Stimulated activated naive CD8-positive, alpha-beta T cell treated with anti-CD3 and anti-CD28 coated beads, Interleukin-15, amount 100 ng/mL, for 72 hours (primary cell): ENCODE measurements at places on chromosomes 5 and 9.

- no peak for DNase-seq
Measured at GRCh38 chr9:131800366-131800765, 60.5 kb upstream of the RAPGEF1 start.

DNA sequence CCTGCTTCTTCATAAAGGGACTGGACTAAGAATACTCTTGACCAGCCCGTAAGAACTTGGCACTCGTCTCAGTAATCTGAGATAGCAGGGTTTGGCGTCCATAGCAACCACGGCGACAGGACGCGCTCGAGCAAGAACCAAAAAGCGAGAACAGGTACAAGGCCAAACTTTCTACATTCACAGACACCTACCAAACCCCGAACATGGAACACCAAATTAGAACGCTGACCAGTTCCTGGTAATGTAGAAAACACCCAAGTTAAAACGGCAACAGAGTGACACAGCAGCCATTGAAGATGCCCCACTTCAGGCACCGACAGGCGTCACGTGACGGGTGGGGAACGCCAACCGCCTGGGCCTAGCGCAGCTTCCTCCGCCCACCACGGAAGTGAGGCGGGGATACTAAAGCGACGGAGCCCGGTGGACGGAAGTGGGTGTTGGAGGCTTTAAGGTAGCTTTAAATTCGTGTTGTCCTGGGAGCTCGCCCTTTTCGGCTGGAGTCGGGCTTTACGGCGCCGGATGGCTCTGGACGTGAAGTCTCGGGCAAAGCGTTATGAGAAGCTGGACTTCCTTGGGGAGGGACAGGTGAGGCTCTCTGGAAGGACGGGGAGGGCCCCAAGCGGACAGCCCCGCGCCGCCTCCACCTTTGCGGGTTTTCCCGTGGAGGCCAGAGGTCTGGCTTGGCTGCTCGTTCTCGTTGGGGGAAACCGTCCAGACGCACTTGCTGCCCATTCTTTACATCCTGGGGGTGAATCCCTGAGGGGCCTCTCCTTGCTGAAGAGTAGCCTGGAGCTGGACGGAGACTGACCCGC, at the start of gene CDK7:
CDK7 (plus strand) TSS at position 430 of the 812 bp plus-strand sequence; CDS start at position 520, 90 bp downstream.
- DNase-seq: peak; percentile 85

DNA sequence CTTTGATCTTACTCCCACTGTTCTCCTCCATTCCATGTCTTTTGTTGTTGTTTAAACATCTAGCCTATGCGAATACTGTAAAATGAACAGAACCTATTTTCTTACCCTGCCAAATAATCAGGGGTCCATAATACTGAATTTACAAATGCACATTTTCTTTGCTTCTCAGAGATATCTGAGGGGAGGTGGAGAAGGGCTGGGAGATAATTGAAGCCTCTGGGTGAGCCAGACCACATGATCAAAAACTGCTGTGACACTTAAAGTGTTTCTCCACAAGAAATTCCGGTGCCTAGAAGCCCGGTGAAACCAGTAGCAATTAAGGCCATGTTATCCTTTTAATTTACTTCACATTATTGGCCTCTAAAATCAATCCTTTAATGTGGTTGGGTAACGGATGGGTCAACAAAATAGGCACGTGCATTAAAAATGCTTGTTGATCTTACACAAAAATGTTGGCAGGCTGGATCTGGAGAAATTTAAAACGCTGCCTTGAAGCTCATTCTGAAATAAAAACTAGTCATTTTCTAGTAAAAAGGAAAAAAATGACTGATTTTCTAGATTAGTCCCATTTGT, 10.8 kb downstream of the SEMA6A start:
- no peak for DNase-seq

DNA sequence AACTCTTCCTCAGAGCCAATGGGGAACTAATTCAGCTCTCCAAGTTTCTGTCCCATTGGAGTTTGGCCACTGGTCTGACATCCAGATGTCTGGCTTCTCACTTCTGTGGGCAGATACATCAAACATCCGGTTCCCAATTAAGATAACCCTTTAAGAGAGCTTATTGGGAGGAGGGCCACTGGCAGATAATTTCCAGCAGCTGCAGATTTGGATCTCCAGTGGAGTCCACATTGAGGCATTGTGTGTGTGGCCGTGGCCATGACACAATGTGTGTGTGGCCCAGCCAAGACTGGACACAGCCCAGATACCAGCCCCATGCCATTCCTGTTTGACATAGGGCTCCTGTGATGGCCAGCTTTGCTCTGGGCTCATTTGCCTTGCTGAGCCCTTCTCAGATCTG, 110.5 kb upstream of the MAP1B start:
- no peak for DNase-seq

DNA sequence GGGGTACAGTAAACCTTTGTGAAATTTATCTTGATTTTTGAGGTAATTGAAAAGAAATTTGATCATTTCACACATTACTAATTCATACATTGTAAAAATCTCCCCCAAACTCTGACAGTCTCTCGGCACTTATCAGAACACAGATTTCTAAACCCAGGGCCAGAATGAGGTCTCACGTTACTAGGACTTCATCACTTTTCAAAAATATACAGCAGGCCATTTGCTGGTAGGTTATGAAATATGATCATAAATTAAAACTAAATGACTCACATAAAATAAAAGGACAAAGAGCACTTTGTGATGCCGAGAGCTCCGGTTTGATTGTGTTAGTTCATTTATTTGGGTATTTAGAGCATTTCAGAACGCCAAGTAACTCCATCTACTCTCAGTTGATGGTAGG, 17.0 kb downstream of the MSX2 start:
- no peak for DNase-seq

- no peak for DNase-seq
Measured at GRCh38 chr9:134723037-134723436, 81.4 kb downstream of the COL5A1 start.

DNA sequence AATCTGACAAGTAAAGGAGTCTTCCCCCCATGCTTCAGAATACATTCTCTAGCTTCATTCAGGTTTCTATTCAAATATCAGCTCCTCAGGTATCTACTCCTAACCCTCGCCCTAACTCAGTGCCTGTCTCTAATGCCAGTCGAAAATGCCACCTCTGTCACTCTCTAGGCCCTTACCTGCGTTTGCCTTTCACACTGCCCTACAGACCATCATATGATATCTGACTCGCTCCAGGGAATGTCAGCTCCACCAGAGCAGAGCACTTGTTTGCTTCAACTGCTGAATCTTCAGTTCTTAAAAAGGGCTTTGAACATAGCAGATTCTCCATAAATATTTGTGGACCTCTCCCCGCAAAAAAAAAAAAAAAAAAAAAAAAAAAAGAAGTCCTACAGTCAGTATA, 46.7 kb downstream of the ADRB2 start:
- no peak for DNase-seq

DNA sequence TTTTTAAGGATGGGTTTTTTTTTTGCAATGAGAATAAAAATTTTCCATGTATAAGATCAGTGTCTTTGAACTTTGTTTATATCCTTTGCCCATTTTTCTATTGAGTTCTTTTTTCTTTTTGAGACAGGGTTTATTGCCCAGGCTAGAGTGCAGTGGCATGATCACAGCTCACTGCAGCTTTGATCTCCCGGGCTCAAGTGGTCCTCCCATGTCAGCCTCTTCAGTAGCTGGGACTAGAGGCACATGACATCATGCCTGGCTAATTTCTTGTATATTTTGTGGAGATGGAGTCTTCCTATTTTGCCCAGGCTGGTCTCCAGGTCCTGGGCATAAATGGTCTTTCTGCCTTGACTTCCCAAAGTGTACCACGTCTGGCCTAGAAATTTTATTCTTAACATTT, 21.2 kb downstream of the GPBP1 start:
- DNase-seq: no peak

GRCh38 chr5:174490728-174491127, 233.7 kb upstream of the MSX2 start:
- DNase-seq: no peak

GRCh38 chr9:76194896-76195295, 199.3 kb downstream of the RFK start:
- no peak for DNase-seq

GRCh38 chr9:113957351-113957750, 81.2 kb downstream of the ZNF618 start:
- no peak for DNase-seq

DNA sequence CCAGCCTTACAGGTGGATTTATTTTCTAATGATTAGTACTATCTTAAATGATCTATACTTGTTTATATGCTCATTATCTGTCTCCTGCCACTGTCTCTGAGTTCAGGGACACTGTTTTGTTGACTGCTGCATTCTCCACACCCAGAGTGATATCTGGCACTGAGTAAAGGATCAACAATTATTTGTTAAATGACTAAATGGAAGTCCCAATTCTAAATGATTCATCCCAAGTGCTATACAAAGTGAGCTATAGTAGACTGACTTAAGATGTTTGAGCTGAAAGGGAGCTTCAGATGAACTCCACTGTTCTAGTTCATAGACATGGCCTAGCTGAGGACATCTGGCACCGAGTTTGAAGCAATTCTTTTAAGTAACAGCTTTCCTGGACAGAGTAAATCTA, 40.5 kb downstream of the ITGA2 start:
- no peak for DNase-seq

DNA sequence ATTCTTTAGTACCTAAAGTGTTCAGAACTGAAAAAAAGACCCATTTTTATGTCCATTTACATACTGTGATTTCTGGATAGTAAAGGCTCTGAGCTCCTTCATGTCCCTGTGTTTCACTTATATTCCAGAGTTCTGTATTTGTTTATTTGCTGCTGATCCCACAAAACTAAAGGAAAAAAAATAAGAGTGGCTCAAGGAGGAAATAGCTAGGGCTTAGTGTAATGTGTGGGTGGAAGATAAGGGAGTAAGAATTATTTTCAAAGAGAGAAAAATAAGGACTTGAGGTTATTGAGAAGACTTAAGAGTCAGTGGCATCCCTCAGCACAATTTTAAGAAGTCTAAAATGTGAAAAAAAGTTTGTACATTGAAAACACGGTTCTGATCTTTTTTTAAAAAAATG, 46.0 kb downstream of the ENTREP1 start:
- no peak for DNase-seq

- DNase-seq: no peak
Measured at GRCh38 chr5:7822449-7822848, 28.5 kb downstream of the CFAP90 start.

- no peak for DNase-seq
Measured at GRCh38 chr9:27851858-27852257, 278.6 kb upstream of the C9orf72 start.

DNA sequence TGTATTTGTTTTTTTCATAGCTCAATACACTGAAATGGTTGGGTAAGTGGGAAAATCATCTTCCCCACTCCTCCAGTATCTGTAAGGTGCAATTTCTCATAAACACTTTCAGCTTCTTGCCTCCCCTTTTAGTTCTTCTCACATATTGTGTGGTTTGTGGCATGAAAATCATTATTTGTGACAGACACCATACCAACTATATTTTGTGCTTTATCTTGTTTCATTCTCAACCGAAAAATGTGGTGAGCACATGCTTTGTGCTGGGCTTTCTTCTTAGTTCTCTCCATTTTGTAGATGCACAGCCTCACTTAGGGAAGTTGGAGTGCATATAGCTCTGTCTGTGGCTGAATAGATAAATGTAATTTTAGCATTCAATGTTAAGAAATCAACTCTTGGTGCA, 6.4 kb upstream of the ANXA2R start:
- DNase-seq: no peak

DNA sequence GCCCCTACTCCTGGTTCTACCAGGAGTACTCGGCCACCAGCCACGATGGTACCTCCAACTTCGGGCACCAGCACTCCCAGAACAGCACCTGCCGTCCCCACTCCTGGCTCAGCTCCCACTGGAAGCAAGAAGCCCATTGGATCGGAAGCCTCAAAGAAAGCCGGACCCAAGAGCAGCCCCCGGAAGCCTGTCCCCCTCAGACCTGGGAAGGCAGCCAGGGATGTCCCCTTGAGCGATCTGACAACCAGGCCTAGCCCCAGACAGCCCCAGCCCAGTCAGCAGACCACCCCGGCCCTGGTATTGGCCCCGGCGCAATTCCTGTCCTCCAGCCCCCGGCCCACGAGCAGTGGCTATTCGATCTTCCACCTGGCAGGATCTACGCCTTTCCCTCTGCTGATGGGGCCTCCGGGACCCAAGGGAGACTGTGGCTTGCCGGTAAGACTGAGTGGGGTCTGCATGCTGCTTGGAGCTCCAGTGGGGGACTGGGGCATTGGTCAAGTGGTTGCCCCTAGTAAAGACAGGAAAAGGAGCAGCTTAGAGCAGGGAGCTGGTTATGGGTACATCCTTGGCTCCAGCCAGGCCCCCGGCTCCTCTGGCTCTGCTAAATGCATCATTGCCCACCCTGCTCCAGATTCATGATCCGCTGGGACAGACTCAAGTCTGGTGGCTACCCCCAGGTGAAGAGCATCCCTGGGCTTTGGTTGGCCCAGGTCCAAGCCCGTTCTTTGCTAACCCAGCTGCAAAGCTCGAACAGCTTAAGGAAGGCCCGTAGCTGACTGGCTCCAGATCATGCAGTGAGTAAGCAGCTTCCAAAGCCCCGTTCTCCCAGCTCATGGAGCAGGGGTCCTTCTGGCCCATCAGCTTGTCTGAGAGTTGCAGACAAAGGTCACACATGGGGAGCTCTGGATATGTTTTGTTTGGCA, 14.0 kb downstream of the COL27A1 start:
- DNase-seq: no peak

- DNase-seq: no peak
Measured at GRCh38 chr5:98999631-99000030, 70.8 kb upstream of the CHD1 start.

DNA sequence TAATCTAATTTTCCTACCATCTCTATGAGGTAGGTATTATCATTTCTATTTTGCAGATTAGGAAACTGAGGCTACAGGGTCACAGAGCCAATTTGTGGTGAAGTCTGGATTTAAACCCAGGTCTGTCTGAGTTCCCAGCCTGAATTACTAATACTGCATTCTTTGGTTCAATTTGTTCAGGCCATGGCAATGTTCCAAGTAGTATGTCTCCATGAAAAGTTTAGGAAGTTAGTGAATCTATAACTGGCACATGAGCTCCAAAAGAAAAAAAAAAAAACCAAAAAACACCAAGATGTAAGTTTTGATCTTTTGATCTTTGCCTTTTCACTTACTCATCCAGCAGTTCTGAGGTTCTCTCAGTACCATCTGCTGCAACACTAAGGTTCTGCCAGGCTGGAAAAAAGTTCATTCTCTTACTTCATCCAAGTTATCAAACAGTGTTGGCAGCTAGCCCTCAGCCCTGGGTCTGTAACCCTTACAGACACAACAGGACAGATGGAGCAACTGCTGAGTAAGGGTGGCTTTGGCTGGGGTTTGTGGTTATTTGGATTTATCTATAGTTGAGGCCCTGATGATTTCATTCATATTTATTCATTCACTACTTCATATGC, 4.4 kb upstream of the TMEM268 start:
- DNase-seq: no peak

- DNase-seq: no peak
Measured at GRCh38 chr5:10445352-10445751, 3.7 kb downstream of the ROPN1L start.

DNA sequence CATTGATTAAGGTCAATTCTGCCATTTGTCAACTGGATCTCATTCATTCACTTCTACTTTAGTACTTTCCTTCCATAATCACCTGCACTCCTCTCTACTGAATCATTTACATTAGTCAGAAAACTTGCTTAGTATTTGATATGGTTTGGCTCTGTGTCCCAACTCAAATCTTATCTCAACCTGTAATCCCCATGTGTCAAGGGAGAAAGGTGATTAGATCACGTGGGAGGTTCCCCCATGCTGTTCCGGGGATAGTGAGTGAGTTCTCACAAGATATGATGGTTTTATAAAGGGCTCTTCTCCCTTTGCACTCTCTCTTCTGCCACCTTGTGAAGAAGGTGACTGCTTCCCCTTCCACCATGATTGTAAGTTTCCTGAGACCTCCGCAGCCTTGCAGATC, 23.7 kb upstream of the UGCG start:
- DNase-seq: no peak
